ENCODE measurements at places on chromosomes 1 and 21. TPM values are rescaled to one million over a fixed set of nuclear protein-coding genes. Genes with fewer than 3 reads are reported as not detected.

The RAVER2 gene
- 12.7 TPM for total RNA-seq

The LIN28A gene
- total RNA-seq, result not detected

The FHAD1 gene
- total RNA-seq, result 0.27 TPM

- no peak for DNase-seq
Measured at GRCh38 chr1:185964946-185965345, 230.8 kb downstream of the HMCN1 start.

DNA sequence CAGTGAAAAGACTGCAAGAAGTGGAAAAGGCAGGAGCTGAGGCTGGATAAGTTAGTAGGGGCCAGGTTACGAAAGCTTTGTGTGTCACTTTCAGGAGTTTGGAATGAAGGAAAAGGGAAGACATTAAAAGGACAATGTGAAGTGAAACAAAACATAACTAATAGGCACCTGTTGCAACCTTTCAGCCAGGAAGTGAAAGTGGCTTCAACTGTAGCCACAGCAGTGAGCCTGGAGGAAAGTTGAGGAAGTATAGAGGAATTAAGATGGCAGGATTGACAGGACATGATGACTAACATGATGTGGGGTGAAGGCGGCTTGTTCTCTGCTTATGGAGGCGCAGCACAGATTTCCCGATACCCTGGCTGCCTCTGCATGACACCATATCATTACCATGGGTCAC is 68.9 kb downstream of the C4BPA start:
- DNase-seq, result no peak

DNA sequence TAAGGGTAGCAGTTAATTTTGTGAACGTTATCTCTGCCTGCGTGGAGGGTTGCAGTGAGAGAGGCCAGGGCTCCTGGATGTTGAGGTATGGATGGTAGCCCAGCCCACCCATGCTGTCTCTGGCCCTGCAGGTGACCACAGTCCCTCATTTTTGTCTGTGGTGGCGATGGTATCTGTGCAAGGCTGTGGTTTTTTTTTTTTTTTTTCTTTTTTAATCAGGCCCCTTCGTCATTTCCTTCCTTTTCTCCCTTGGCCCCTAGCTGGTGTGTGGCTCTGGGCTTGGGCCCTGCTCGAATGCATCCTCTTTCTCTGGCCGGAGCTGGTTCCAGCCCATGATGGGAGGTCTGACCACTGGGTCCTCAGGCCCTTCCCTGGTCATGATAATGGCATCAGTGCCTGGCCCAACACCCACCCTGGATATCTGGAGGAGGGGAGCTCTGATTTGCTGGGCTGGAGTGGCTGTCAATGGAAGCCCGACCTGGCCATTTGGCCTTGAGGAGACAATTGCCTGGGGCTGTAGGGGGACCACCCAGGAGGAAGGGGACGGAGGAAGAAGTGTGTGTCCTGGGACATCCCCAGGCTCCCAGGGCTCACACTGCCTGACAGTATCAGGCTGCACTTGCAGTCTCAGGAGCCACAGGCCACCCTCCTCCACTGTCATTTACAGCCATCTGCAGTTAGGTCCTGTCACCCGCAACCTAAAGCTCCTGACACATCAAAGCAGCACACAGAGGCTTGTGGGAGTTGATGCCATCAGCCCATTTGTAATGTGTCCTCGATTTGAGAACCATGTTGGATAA is 8.1 kb upstream of the RNF187 start:
- DNase-seq, result peak; percentile 47

DNA sequence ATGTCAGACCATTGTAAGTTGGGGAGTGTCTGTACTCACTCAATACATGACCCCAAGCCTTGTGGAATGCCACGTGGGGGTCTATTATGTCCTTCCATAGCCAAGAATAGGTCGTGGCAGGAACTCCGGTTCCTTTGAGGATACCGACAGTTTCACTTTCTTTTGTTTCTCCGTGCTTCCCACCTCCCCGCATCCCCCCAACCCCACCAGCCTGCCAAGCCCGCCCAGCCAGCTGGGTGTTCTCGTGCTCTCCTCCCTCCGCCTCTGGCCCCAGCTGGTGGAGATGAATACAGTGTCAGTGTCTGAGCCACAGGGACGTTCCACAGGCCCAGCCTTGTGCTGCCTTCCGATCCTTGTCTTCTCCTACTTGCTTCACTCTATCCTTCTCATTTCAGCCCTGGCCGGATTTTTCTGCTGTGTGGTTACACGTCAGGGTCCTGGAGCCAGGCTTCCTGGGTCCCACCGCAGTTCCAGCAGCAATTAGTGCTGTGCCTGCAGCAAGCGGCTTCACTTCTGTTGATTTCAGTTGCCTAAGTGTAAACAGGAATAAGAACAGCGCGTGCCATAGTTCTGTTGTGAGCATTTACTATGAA is 4.1 kb upstream of the AGTRAP start:
- DNase-seq, result peak; percentile 94

DNA sequence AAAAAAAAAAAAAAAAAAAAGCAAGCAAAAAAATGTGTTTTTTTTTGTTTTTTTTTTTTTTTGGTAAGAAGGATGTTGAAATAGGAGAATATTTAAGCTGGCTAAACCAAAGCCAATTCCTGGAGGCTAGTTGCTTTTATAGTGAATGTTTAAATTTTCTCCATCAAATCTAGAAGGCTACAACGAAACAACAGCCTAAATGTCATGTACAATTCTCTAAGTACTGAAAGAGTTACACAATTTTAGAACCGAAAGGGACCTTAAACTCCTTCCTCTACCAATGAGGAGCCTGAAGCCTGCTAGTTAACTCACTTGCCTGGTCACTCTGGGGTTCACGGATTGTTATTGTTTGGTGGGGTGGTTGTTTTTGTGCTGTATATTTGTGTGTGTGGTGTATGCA is 3.5 kb downstream of the WLS start:
- no peak for DNase-seq

GRCh38 chr1:2646837-2647236 is 14.0 kb upstream of the MMEL1 start:
- no peak for DNase-seq

DNA sequence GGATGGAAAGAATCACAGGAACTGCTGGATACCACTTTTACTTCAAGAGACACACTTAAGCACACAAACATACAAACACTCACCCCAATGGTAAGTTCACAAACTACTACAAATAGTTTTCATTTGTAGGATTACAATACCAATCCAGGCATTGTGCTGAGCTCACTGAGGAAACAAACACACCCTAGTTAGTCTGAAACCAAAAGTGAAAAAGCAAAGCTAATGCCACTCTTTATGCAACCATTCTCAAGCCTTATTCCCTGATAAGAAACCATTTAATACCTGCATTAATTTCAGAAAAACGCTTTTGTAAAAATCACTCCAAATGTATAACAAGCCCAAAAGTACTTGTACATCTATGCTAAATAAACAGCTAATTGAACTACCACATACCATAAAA is 38.3 kb downstream of the RNF115 start:
- DNase-seq, result no peak

GRCh38 chr21:42336054-42336453 is 14.7 kb downstream of the TFF2 start:
- peak; percentile 15 for DNase-seq

GRCh38 chr1:184974056-184974836 is at the start of gene NIBAN1:
Gene NIBAN1 (minus strand): TSS chr1:184974508. CDS start chr1:184974356, 152 bp downstream.
- peak; percentile 92 for DNase-seq
